Right renal pelvis (tissue), 4 donors: ENCODE measurements at places on chromosomes 4 and X. TPM values are rescaled to one million over a fixed set of nuclear protein-coding genes. Genes with fewer than 3 reads are reported as not detected.

DNA sequence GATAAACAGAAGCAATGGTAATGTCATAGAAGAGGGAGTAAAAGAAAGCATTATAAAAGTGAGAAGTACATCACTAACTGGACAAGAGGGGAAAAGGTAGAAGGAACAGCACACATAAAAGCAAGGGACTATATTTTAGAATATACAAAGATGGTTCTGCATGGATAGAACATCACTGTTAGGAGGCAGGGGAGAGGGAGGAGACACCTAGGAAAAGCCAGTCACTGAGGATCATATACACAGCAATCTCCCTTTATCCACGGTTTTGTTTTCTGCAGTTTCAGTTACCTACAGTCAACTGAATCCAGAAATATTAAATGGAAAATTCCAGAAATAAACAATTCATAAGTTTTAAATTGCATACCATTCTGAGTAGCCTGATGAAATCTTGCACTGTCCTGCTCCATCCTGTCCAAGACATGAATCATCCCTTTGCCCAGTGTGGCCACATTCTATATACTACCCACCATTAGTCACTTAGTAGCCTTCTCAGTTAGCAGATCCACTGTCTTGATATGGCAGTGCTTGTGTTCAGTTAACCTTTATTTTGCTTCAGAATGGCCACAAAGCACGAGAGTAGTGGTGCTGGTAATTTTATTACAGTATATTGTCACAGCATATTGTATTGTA lies 74.2 kb downstream of the PPA2 start:
- DNase-seq, result no peak

GRCh38 chr4:106238820-106239420 lies 77.1 kb downstream of the TBCK start:
- no peak for DNase-seq

GRCh38 chrX:135327299-135327698 lies 18.0 kb downstream of the ETDC start:
- DNase-seq, result no peak

GASK1B gene
- 36.2 TPM for polyA plus RNA-seq

TAF7L gene
- 0.62 TPM for polyA plus RNA-seq

TMPRSS11D gene
- polyA plus RNA-seq, result not detected

JADE3 gene
- 22.9 TPM for polyA plus RNA-seq
